ENCODE measurements at places on chromosomes 3 and 15.
A peak's percentile ranks its signal among the peaks of the same experiment; 100 is the strongest.

DNA sequence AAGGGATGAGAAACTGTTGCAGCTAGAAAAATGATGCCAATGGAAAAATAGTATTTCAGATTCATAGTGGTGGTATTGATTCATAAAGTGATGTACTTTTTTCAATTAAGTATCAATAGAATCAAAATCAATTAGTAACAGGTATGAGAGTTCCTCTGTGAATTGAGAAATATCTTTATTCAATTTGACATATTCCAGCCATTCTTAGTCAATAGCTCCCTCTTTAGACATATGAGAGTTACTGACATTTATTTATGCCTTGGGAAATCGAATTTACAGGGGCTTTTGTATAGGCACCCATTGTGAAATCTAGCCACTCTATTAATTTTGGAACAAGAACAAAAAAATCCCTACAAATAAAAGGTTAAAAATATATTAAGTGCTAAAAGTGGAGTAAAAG, 386.9 kb upstream of the CNTN3 start:
- no peak for DNase-seq

DNA sequence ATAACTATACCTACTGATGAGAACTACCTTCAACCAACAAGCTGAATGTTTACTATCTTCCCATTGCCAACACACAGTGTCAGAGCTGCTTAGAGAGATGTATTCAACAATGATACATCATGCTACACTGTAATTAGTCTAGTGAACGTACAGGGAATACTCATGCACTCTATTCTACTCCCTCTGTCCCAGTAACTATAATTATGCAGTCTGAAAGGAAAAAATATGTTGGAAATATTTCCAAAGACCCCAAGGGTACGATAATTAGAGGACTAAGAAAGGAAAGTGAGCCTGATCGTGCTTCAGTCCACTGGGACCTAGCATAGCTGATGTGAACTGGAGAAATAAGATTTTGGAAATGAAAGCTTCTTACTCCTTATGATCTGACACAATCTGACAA, 36.9 kb upstream of the FSIP1 start:
- DNase-seq, result no peak

DNA sequence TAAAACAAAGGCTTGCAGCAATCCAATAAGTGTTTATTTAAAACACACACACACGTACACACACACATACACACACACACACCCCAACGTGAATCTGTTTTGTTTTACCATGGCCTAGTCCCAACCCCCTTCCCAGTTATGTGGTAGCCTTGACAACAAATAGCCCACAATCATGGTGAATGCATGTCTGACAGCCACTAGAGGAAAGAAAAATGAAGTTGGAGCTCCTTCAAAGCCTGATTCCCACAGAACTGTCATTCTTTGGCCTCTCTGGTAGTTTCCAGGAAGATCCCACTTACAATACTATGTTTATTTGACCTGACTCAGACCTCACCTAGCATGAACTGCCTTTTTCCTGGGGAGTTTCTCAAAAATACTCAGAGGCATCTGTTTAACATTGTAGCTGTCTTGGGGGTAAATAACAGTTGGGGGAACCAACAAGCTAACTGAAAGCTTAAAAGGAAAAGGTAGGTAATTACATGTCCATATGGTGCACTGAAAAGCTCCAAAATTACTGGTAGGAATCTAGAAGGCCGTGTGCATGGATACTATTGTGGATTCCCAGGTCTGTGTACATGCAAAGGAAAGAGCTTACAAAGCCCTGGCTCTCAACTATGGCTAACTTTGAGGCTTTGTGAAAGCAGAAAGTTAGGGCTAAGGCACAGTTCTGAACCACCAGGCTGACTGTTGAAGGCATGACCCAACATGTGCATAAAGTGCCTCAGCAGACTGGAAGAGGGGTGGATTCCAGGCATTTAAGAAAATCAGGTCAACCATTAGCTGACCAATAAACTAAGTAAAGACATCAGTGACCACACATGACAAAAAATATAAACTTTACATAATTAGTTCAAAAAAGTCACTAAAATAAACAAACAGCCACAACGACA, 65.3 kb downstream of the FAIM start:
- no peak for DNase-seq

- no peak for DNase-seq
These were observed 891.5 kb downstream of the ROBO2 start for GRCh38 chr3:77931255-77932009.

DNA sequence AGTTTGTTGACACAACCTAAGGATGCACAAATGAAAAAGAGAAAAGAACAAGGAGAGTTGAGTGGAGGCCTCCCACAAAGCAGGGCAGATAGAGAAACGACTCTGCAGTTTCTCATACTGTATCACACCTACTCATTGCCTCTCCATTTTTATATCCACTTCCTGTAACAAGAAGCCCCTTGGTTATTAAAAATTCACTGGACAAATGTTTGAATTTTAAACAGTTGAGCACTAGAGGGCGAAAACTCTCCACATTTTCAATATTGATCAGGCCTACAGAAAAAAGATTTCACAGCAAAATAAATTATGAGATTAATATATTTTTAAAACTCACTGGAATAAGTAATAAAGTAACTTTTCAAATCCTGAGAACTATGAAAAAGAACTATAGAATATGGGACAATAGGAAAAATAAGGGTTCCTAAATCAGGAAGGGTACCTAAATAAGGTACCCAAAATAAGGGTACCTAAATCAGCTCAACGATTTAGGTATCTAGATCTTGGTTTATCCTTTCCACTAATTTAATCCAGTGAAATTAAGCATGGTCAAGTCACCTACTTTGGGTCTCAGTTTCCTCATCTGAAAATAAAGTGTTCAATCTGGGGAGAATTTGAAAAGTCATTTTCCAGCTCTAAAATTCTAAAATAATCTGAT, 47.0 kb upstream of the PPIB start:
- DNase-seq, result no peak

DNA sequence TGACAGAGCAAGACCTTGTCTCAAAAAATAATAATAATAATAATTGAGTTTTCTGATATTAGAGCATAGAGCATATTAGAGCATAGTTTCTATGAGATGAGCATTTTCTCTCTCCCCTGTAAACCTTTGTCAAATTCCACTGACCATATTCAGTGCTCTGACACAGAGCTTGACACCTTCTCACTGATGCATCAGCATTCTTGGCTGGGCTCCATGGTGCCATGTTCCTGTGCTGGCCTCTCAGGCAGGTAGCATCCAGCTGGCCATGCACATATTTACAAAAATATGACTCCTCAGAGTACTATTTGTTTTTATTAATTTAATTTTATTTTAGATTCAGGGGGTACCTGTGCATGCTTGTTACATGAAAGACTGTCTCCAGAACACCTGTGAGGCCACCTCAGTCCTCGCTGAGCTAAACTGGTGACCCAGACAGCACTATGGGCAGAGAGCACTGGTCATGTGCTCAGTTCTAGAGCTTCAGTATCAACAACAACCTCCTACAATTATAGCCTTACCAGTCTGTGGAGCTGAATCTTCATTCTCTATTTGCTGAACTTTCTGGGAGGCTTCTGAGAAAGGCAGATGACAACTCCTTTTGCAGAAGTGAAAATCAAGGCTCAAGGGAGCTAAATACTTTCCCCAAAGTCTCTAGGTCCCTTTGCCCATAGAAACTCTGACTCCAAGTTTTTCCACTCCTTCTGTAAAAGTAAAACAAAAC, 21.6 kb upstream of the SLC28A2 start:
- no peak for DNase-seq

DNA sequence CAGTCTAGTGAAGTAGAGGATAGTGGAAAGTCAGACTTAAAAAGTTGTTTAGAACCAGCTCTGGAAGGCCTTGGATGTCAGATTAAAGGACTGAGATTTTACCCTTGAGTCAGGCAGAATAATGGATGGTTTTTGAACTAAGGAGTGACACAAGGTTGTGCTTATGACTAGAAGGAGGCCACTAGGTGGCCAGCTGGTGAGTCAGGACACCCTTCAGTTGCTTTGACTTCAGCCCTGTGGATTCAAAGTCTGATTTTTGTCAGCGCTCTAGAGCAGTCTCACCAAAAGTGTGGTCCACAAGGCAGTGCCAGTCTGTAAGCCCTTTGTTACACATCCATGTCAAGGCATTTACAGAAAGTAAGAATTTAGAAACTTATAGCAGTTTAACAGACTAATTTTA, 3.8 kb upstream of the GABPB1 start:
- DNase-seq, result peak; percentile 19

- DNase-seq, result no peak
These were observed 11.7 kb downstream of the SLC30A4 start for GRCh38 chr15:45510758-45511280.

DNA sequence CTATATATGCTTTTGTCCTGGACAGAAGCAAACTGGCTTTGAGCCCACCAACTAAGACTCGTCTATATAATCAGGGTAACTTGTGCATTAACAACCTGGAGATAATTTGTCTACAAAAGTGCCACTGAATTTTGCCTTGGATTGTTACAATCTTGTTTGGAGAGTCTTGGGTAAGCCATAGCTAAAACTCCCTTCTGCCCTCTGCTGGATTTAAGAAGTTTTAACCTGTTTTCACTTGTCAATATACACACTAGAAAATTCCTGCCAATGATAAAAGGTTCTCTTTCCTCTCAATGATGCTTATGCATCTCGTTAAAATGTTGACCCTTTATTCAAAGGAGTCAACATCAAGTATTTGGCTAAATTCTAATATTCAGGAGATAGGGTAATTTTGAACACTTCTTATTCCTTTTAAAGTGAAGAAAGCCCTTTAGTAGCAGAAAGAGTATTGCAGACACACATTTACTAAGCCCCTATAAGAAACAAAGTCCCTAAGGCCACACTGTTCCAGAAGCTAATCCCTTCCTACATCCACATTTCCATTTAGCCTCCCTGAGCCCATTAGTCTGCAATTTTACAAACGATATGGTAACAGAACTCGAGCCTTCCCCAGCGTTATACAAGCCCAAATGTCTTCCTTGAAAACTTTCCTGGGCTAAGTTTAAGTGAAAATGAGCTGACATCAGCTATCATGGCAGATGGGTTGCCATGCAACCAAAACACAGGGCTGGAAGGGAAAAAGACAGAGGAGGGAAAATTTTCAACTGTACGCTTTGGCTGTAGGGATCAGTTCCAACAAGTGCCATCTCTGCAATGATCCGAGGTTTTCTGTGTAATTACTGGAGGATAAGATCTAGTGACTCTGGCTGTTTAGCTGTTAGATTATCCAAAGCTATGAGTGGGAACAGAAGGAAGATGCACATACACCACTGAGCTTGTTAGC, 75.9 kb upstream of the FGF12 start:
- DNase-seq, result no peak

DNA sequence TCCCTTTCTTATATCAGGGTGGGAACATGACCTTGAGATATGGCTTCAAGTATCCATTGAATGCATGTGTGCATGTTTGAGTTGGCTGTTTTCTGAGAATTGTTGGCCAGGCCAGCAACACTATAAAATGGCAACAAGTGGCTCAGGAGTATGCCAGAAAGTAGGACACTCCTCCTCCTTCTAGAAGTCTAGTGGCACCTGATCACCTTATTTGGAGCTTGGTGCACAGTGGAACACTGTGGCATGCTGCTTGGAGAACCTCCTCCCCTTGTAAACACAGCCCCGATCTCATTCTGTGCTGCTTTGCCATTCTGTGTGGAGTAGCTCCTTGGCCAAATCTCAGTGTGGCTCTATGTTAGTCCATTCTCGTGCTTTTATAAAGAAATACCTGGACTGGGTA, 114.8 kb upstream of the NDN start:
- no peak for DNase-seq

DNA sequence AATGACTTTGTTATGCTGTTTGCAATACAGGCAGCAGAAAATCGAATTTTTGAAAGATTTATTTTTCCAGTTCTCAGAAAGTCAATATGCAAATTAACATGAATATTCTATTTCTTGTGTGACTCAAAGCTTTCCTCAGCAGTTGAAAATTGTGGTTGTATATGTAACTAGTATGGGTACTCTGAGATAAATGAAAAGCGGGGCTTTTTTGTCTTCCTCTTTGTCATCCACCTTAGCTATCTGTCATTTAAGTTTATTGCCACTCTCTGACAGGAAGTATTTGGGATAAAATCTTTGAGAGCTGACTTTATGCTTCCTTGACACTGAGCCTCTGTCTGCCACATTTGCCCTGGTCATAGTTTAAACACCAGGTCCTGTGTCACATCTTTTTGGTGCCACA, 91.5 kb downstream of the ATG7 start:
- no peak for DNase-seq

DNA sequence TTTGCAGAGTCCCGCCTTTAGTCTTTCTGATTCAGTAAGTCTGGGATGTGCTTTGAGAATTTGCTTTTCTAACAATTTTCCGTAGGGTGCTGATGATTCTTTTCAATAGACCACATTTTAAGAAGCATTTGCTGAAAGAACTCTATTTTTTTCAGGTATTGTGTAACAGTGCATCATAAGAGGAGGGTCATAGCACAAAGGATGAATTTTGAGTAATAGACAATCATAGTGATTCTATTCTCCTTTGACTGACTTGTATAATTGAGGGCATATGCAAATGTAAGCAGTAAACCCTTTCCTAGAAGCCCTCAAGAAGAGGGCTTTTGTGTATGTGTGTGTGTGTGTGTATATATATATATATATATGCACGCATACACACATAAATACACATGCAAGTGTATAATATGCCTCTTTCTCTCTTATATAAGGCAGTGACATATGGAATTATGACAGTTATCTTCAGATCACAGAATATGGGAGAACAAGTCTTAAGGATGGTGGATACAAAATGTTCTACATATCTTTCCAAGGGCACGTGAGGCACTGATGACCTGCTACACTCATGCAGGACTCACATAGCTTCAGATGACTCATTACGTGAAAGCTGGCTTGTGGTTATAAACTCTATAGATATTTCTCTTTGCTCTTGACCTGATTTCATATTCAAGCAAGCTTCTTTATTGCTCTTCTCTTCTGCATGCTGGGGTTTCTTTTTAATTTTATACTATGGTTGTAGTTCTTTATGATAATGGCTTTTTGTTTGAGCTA, 6.5 kb upstream of the PLSCR1 start:
- no peak for DNase-seq

GRCh38 chr3:141707741-141708203, 30.3 kb upstream of the RNF7 start:
- DNase-seq, result no peak

DNA sequence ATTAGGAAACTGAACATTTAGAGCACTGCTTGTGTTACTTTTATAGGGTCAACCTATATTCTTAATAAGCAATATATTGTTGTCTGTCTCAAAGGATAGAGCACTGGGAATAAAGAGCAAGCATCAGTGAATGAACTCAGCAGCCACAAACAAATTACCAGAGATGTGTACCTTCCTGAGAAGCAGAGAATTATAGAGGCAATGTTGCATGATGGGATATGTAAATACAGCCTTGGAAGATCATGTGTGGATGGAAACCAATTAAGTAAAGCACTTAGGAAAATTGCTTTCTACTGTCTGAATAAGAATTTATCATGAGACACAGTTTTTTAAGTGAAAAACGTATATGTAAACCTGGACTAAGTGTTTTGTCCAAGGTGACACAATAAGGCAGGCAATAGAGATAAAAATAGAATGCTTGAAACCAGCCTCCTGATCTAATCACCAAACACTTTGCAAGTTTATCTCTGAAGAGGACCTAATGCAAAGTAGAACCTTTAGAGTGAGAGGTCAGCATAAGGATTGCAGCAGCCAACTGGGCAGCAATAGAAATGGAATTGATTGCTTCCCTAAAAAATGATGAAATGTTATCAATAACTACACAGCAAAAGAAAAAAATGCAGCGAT, 848.0 kb downstream of the TUSC7 start:
- DNase-seq, result no peak

GRCh38 chr3:122213650-122214049, 30.2 kb downstream of the CASR start:
- DNase-seq, result no peak
